ENCODE measurements at places on chromosomes 7 and 10. TPM values are rescaled to one million over a fixed set of nuclear protein-coding genes. Genes with fewer than 3 reads are reported as not detected.

TRIM4 gene
- total RNA-seq: 9.8 TPM

ERVW-1 gene
- not detected for total RNA-seq

DNA sequence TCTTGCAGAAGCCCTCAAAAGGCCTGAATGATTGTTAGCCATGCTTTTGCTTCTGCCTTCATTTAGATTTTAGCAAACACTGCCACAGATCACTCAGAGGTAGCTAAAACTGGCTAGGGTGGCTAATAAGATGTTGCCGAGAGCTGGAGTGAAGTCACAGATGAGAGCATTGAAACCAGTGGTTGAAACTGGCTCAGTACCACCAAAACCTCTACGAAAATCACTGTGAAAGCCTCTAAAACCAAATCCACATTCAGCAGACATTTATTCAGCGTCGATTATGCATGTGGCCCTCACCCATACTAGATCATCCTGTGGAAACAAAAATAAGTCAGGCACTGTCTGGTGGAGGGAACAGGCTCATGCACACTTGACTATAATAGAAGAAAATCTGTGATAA is 50.8 kb downstream of the PIK3CG start:
- no peak for DNase-seq

- no peak for DNase-seq
Observed at GRCh38 chr10:75492173-75492925, 60.9 kb downstream of the LRMDA start.

DNA sequence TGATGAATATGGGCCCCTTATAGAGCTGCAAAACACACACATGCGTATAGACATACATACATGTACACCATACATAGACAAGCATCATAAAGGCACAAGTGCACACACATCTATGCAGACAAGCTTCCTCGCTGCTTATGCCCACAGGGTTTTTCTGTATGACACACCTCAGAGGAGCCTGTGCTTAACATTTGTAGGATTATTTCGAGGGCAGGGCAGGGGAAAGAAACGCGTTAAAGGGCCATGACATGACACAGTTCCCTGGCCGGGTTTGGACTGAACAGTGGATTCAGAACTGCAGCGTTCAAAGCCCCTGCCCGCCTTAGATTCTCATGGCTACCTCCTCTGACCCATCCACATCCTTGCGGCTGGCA is 44.8 kb downstream of the CHST3 start:
- no peak for DNase-seq

DNA sequence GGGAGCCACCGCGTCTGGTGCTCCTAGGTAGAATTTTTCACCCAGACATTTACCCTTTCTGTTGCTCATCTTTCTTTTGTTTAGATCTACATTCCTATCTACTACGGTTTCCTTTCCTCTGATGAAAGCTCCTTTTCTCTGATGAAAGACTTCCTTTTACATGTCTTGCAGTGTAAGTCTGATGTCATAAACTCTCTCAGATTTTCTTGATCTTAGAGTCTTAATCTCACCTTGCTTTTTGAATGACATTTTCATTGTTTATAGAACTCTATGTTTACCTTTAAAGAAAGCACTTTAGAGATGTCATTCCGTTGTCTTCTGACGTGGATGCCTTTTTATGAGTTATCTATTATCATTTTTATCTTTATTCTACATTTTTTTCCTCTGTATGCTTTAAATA is 171.8 kb upstream of the MTPN start:
- DNase-seq: no peak

PSMC2 gene
- total RNA-seq: 121 TPM

DNA sequence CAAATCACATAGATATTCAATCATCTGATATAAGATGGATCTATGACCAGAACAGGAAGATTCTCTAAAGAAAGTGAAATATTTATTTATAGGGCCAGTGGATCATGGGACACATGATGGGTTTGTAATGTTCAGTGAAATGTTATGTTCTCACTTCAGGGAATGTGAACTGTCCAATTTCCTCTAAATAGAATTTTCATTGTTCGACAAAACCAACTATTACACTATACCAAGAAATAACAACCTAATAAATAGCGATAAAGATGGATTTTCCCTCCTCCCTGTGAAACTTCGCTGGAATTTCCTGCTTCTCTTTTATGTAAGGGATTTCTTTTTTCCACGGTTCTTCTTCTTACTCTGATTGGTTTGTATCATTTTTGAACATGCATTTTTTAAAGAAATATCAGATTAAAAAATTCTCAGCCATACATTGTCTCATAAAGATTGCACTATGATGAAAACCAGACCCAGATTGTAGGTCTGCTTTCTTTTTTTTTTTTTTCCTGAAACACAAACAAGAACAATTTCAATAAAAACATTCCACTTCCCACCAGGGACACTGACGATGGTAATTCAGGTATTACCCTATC is 139.8 kb upstream of the ZEB1 start:
- DNase-seq: no peak

DNA sequence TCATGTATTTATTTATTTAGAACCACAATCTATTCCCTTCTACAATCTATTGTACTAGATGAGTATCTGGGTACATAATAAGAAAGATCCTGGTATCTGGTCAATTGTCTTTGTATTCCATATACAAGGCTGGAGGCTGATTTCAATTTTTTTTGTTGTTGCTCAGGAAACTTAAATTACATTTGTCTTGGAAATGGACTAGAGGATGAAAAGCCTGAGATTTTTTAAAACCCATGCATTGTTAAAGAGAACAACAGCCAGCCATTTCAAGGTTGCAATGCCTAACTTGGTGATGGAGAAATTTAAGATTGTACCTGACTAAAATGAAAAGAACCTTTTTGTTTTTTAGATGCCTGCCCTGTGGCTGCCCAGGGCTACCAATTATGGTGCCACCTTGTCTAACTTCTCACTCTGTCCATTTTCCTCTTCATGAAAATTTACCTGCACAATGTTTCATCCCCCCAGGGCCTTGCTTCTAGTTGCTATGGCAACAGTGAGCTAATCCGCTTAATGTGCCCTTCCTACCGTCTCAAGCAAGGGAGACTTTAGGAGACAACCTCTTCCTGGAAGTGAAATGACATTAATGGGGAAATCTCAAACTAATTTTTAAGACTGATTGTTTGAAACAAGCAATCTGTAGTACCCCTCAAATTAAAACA is 203.7 kb upstream of the PHYHIPL start:
- no peak for DNase-seq

DNA sequence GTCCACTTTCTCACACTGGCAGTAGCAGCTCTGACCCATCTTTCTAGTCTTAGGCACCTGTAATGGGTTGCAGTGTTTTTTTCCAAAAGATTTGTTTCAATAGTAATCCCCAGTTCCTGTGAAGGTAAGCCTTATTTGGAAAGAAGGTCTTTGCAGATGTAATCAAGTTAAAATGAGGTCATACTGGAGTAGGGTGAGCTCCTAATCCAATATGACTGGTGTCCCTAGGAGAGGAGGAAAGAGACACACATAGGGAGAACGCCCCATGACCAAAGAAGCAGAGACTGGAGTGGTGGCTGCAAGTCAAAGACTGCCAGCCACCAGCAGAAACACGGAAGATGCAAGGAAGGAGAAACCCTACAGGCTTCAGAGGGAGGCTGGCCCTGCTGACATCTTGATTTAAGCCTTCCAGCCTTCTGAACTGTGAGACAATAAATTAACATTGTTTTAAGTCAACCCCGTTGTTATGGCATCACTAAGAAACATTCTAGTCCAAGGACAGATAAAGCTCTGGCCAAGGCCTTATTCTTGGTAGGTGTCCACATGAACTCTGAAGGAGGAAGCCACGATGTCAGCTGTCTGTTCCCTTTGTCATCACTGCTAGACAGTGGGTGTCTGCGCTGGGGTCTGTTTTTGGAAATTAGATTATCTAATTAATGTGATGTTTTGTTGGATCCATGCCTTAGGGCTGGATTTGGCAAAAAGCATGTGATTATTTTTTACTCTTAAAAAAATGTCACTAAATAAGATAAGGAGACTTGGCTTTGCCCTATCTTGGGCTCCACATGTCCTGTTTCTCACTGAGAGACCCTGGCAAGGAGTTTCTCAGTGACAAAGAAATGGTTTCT is 214.9 kb downstream of the KCNMA1 start:
- no peak for DNase-seq

AASS gene
- total RNA-seq: 349 TPM

DNA sequence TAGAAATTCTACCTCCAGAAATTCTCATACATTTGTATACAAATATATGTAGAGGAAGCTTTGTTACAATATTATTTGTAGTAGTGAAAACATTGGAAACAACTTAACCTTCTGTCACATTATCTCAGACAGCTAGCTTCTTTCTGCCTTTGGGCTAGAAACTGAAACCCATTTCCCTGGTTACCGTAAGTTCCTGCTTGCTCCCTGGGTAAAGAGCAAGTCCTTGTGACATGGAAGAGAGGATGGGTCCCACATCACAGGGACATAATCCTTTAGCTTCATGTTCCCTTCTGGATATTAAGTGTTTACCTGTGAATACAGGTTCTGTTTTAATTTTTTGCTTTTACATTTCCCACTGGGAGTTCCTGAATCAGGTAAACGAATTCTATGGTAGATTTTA is 41.8 kb downstream of the KLHDC10 start:
- no peak for DNase-seq

- DNase-seq: no peak
Observed at GRCh38 chr10:35432781-35433338, 96.6 kb downstream of the CCNY start.

- peak; percentile 91 for DNase-seq
Observed at GRCh38 chr7:73811760-73812168, 19.0 kb upstream of the CLDN4 start.

PPP1R17 gene
- total RNA-seq: 2.6 TPM

DNA sequence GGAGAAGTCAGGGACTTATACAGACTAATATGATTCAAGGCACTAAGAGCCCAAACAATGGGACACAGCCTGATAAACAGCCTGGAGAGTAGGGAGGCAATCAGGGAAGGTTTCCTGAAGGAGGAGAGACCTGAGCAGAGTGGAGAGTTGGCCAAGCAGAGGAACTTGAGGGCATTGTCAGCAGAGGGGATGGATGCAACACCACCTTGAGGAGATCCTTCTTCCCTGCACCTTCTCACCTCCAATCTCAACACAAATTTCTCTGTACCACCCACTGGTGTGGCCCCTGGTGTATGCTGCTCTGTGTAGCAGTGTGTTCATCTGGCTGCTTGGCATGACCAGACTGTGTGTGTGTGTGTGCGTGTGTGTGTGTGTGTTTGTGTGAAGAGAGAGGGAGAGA is 146.2 kb downstream of the WDR11 start:
- DNase-seq: no peak

SPDYE1 gene
- not detected for total RNA-seq

DNA sequence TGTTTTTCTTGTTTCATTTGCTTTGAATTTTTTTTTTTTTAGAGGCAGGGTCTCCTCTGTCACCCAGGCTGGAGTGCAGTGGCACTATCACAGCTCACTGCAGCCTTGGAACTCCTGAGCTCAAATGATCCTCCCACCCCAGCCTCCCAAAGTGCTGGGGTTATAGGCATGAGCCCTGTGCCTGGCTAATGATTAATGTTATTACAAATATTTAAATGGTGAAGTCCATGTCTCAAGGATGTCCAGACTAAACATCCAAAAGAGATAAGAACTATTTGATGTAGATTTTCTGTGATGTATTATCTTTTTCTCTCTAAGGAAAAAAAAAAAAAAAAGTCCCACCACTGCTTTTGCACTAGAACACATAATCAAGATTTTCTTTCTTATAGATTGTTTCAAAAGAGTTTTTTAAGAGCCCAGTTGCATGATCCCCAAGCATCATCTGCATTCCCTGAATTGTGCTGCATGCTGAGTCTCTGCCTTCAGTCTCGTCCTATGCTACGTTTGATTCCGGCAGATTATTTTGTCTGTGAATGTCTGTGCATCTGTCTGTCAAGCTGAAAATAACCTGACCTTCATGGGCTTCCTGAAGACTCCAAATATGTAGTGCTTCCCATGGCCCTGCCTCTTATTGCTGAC is 33.4 kb downstream of the MACROH2A2 start:
- DNase-seq: no peak

Measured in WTC11 (cell line).